ENCODE measurements at places on chromosomes 5 and 9.

GRCh38 chr5:42507451-42508097 is 84.3 kb downstream of the GHR start:
- DNase-seq, result no peak

DNA sequence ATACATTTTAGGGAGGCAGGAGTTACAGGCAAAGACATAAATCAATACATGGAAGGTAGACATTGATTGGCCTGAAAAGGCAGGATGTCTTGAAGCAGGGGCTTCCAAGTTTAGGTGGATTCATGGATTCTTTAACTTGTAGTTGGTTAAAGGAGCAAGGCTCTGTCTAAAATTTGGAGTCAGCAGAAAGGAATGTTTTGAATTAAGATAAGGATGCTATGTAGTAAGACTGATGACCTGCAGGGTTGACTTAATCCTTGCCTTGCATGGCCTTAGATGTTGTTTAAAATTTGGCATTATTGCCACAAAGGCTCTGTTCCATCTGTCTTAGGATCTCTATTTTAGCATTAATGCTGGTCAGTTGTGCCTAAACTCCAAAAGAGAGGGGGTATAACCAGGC is 171.3 kb downstream of the C5orf15 start:
- no peak for DNase-seq

DNA sequence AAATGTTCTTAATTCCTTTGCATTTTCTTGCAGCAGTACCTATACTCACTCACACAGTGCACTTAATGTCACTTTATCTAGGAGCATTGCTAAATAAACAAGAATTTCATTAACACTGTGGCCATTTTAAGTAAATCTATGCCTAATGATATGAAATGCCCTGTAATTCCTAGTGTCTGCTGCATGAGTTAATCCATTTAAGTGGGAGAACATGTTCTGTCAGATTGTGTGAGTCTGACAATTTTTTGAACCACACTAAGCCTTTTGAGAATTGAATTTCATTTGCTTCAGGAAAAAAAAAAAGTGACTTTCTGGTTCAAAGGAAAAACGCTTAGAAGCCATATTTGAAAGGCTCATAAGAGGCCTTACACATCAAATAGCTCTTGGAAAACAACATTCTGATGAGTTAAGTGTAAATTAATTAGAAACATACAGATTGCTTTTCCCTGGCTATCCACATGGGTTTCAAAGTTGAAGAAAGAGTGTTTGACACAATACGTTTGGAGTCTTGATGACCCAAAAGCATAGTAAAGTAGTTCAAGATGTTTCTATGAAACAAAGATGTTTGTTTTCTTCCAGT is 446.7 kb upstream of the GRAMD2B start:
- DNase-seq, result no peak

GRCh38 chr5:175477440-175477839 is 920 bp upstream of the SFXN1 start:
- no peak for DNase-seq

- DNase-seq, result no peak
Observed at GRCh38 chr9:98117984-98118639, 910 bp downstream of the TRIM14 start.

DNA sequence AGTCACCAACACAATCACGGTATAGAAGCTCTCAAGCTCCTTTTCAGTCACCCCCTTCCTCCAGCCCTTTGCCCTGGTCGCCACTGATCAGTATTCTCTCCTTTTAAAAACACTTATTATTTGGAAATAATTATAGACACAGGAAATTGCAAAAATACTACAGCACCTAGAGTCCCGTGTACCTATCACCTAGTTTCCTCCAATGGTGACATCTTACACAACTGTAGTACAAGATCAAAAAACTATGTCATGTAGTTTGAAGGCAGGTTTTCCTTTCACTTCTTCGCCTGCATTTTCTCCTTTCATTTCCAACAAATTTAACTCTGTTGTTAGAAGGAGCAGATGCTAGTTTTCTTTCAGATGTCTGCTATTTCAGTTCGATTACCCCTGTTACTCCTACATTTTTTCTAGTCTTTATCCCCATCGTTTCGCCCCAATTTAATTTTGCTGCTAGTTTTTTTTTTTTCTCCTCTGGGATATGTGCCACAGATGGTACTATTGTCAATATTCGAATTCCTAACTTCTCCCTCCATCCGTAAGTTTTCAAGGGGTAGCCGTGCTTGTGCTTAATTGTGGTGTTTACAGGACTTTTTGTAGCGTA is 612 bp upstream of the ATG10 start:
- DNase-seq, result no peak

GRCh38 chr5:145076040-145076439 is 759.1 kb downstream of the PRELID2 start:
- DNase-seq, result no peak

GRCh38 chr5:158487664-158488063 is 612.1 kb downstream of the EBF1 start:
- no peak for DNase-seq

DNA sequence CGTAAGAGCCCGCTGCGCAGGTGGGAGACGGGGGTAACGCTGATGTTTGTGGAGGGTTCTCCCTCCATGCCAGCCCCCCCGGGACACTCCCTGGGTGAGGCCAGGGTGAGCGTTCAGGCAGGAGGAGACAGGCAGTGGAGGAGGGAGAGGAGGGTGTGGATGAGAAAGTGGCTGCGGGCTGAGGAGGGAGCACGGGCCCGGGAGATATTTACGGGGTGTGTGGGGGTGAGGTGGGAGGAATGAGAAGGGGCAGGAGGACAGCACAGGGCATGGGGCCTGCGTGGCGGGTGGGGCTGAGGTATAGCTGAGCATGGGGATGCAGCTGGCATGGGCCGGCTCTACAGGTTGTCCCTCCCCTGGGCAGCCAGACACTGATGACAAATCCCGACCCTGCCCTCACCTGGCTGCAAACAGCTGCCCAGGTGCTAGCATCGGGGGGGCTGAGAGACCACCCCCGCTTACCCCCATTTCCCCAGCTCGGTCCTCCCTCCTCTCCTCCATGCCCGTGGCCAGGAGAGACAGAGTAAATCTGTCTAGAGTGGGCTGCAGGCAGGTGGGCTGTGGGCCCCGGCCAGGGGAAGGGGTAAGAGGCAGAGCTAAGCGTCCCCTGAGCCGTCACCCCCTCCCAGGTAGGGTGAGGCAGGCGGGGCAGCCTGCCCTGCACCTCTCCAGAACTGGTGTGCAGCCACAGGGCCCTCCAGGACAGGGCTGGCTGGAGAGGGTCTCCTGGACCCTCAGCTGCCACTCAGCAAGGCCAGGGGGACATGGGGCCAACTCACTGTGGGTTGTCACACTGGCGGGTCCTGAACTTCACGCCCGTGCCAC is 79.2 kb downstream of the ZNF354C start:
- no peak for DNase-seq

DNA sequence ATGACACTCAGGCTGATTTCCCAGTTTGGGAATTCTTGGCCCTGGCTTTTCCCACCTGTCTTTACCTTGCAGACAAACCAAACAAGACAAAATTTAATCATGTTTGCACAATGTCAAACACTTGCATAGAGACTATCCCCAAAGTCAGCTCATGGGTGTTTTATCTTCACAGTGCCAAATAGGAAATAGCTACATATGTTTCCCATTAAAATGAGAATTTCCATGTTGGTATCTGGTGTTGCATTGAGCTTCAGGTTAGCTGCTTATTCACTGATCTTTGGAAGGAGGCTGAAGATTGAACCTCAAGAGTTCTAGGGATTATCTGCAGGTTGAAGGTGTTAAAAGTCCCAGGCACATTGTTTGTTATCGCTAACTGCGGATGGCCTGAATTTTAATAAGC is 19.5 kb downstream of the MAP1B start:
- DNase-seq, result no peak

- DNase-seq, result no peak
Observed at GRCh38 chr9:14097666-14098415, 216.1 kb downstream of the NFIB start.

DNA sequence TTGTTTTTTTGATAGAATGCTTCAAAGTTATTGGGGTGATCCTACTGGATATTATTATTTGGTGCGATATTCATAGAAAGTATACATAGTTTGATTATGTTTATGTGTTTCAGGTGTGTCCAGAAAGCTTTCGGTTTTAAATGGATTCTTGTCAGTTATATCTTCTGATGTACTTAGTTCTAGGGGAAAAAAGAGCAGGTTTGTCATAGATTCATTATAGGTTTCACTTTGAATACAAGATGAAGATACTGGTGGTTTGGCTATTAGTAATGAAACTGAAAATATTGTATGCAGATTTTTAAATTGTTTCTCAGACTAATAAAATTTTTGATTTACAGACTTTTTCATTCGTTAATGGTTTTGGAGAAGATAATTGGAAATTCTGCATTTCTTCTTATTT is 98.9 kb downstream of the MAN2A1 start:
- DNase-seq, result no peak

DNA sequence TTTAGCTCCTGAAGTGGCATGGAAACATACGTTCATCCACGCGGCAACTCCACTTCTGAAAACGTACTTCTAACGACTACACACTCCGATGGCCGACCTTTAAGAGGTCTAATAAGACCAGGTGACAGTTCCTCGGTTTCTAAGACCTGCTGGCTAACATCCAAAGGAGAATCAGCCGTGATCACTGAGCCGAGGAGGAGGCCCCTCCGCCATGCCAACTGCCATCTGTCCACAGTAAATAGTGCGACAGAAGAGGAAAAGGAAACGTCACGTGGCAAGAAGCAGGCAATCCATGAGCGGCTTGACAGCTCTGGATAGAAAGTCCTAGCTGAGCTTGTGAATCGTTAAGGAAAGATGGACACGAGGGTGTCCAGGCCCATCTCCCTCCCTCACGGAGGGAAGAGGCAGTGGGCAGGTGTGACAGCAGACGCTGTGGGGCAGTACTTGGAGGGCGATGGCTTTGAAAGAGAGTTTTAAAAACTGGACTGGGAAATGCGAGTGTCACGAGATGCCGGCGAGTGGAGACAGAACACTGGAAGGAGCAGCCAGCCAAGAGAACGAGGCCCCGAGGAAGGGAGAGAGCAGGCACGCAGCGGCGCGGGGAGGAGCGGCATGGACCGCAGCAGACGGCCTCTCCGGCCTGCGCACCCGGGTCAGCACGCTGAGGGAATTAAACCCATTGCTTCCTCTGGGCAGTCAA is 66.7 kb upstream of the TBC1D9B start:
- no peak for DNase-seq

DNA sequence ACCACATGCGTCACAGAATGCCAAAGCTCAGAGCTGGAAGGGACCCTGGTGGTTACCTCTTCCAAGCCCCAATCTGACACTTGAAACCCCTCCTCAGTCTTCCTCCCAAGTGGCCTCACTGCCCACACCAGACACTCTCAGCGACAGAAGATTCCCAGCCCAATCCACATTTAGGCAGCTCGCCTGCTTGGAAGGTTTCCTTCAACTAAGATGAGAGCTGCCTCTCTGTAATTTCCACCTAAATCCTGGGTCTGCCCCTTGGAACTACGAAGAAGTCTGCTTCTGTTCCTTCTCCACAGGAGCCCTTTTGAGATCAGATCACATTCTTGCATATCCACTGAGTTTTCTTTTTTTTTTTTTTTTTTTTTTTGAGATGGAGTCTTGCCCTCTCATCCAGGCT is 83.7 kb downstream of the PAX5 start:
- DNase-seq, result no peak

DNA sequence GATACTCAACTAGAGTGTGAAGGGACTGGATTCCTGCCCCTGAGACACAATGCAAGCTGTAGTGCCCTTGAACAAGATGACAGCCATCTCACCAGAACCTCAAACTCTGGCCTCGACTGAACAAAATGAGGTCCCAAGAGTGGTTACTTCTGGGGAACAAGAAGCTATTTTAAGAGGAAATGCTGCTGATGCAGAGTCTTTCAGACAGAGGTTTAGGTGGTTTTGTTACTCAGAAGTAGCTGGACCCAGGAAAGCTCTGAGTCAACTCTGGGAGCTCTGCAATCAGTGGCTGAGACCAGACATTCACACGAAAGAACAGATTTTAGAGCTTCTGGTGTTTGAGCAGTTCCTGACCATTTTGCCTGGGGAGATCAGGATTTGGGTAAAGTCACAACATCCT is 2.4 kb downstream of the ZNF483 start:
- no peak for DNase-seq

- no peak for DNase-seq
Observed at GRCh38 chr5:67331296-67331925, 134.8 kb upstream of the CD180 start.

DNA sequence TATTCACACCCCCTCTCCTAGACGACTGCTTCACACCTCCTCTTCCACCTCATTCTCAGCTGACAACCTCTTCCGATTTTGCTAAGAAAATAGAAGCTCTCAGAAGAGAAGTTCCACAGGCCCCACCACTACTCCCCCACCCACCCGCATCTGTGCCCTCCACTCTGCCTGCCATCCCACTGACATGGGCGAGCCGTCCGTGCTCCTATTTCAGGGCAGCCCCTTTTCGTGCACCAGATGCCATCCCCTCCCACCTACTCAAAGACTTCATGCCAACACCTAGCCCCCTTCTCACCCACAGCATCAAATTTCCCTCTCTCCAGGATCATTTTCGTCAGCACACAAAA is 34.6 kb upstream of the JADE2 start:
- no peak for DNase-seq

DNA sequence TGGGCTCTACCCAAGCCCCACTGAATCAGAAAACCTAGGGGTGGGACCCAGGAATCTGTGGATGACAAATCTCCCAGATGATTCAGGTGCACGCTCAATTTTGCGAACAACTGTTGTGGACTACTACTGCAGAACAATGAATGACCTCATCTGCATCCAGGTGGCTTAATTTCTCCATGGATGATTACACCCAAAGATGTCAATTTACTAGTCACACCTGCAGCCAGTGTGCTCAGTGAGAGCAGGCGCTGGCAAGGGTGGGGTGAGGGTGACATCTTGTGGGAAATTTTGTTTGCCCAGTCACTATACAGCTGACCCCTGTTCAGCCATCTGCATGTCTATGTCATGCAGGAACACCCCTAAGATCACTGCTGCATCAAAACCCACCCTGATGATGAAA is 118.2 kb downstream of the ENTREP1 start:
- no peak for DNase-seq

DNA sequence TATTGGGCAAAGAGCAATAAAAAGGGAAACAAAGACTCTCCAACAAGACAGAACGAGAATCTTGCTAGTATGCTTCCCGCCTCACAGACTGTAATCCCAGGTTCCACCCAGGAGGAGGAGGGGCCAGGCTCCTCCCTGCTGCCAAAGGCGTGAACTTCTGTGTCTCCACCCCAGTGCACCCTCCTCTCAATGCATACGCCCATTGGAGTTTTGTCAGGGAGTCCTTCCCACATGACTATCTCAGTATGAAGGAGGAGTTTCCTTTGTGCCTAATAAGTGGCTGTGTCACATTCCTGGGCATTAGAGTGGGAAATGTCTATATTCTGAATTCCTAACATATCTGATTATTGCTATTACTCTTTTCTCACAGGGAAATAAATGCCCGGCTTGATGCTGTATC is 106.4 kb upstream of the DHFR start:
- no peak for DNase-seq

GRCh38 chr9:88905506-88905905 is 85.8 kb upstream of the S1PR3 start:
- no peak for DNase-seq

- no peak for DNase-seq
Observed at GRCh38 chr5:124783794-124784193, 37.4 kb upstream of the ZNF608 start.

Data from stimulated activated CD4-positive, alpha-beta T cell treated with anti-CD3 and anti-CD28 coated beads, Interleukin-1b, Interleukin-23, amount 100 ng/mL, for 1 hour (primary cell).